ENCODE measurements at places on chromosomes 7 and 10. TPM values are rescaled to one million over a fixed set of nuclear protein-coding genes. Genes with fewer than 3 reads are reported as not detected.

- no peak for DNase-seq
These were observed 34.6 kb upstream of the ZNF273 start for GRCh38 chr7:64868499-64868898.

DNA sequence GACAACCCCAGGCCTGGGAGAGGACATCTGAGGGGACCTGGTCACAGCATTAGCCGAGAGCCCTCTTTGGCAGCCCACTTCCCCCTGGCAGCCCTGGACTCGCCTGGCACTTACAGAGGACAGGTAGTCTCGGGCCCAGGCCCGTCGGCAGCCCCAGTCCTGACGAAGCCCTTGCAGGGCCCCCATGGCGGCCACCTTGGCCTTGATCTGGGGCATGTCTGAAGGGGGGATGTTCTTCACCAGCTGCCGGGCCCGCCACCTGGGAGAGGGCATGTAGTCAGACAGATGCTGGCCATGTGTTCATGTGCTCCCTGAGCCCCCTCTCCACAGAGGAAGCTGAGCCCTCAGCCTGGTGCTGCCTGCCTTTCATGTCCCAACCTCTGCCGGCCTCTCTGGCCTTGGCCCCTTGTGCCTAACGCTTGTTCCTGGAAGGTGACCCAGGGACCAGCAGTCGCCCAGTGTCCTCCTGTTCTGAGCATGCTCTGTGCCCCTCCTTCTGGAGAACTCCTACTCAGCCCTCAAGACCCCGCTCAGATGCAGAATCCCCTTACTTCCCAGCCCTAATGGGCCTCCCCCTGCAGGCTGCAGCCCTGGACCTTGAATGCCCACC is 13.9 kb downstream of the MYO1G start:
- DNase-seq: no peak

DNA sequence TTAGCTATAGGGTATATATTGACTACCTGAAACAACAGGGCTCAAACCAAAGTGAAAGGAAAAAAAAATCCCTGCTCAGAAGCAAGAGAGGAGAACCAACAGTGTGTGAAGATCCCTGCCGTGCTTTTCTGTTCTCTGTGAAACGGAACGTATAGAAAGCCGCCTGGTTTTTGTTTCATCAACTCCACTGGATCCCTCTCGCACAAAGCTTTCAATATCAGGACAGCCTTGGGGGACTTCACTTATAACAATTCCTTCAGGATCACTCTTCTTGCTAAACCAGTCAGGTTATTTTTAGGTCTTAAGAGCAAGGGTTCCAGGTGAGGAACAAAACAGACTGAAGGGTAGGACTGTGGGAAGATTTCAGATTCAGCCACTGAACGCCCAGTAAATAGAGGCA is 151.1 kb upstream of the CACNA2D1 start:
- no peak for DNase-seq

GRCh38 chr10:114343623-114344505 is 60.4 kb downstream of the AFAP1L2 start:
- DNase-seq: no peak

GRCh38 chr10:74969093-74969492 is 142.4 kb upstream of the SAMD8 start:
- DNase-seq: no peak

GRCh38 chr10:88617772-88618300 is 31.3 kb downstream of the LIPJ start:
- no peak for DNase-seq

HOXA10 gene
- 137 TPM for polyA plus RNA-seq

GIMAP5 gene
- 5.6 TPM for polyA plus RNA-seq

GJC3 gene
- polyA plus RNA-seq: 0.73 TPM
